ENCODE measurements at places on chromosomes 4 and X. TPM values are rescaled to one million over a fixed set of nuclear protein-coding genes. Genes with fewer than 3 reads are reported as not detected.

DNA sequence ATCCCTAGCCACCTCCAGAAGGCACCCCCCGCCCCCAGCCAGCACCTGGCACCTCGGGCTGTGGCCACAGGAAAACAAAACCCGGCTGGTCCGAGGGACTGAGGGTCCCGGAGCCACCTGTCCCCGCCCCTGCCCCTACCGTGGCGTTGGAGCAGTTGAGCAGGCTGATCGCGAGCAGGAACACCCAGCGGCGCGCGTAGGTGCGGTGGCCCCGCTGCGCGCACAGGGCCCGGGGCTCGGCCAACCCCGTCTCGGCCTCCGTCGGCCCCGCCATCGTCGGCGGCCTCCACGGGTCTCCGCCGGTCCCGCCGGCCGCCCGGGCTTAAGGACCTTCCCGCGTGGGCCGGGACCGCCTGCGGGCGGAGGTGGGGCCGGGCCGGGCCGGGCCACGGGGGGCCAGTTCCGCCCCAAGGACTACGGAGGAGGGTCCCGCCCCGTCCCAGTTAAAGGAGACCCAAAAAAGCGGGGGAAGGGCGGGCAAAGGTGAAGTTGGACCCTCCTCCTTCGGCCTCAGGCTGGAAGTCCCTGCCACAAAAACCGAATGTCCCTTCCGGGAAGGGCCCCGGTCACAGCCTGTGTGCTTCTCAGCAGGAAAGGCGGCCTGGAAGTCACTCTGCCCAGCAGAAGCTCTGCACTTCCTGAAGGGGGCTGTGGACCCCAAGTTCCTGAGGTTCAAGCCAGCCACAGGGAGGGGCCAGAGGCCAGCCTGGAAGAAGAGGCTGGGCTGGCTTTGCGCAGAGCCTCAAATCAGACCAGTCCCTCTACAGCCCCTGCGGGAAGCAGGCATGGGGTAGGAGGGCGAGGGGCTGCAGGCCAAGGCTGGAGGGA is at the start of gene SLC49A3:
SLC49A3 (minus strand) TSS at position 298 of the 828 bp plus-strand sequence; CDS start at position 274, 24 bp downstream.
- H3K36me3 ChIP-seq, result no peaks in the 10 kb centered on the region
- no peak within 1 kb of the TSS for H3K4me3 ChIP-seq
- H3K27ac ChIP-seq, result no peak within 1 kb of the TSS
- no peaks in the 10 kb centered on the region for H3K4me1 ChIP-seq

DNA sequence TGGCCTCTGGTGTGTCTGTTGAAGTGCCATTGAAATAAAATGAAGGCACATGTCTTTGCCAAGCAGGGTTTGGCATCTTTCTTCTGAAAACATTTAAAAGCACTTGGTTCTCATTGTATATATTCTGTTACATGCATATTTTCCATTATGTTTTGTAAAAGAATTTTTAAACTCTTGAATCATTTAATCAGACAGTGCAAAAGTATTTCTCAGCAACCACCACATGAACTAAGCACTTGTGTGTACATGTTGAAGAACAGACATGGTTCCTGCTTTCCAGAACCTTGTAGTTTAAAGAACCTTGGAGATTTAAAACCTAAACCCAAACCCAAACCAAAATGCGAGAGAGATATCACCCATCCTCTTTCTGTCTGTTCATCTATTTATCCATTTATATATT is 220.3 kb upstream of the GIMD1 start:
- no peak for DNase-seq
- no peaks in the 10 kb centered on the region for H3K36me3 ChIP-seq
- H3K27me3 ChIP-seq, result no peaks in the 10 kb centered on the region
- H3K4me3 ChIP-seq, result no peak overlapping the region
- no peak overlapping the region for H3K27ac ChIP-seq

- H3K4me3 ChIP-seq, result no peak overlapping the region
- H3K36me3 ChIP-seq, result no peaks in the 10 kb centered on the region
- no peak overlapping the region for H3K27ac ChIP-seq
- DNase-seq, result no peak
- H3K27me3 ChIP-seq, result no peaks in the 10 kb centered on the region
Observed at GRCh38 chr4:132063829-132064228, 1085.3 kb upstream of the PCDH10 start.

Gene GRK4
- 2.8 TPM for total RNA-seq

GRCh38 chr4:70651864-70652506 is 14.3 kb downstream of the JCHAIN start:
- H3K36me3 ChIP-seq, result no peaks in the 10 kb centered on the region
- DNase-seq, result no peak
- no peak overlapping the region for H3K27ac ChIP-seq
- H3K4me3 ChIP-seq, result no peak overlapping the region

Gene TLR10
- 0.22 TPM for total RNA-seq

Gene THAP6
- 19.1 TPM for total RNA-seq

DNA sequence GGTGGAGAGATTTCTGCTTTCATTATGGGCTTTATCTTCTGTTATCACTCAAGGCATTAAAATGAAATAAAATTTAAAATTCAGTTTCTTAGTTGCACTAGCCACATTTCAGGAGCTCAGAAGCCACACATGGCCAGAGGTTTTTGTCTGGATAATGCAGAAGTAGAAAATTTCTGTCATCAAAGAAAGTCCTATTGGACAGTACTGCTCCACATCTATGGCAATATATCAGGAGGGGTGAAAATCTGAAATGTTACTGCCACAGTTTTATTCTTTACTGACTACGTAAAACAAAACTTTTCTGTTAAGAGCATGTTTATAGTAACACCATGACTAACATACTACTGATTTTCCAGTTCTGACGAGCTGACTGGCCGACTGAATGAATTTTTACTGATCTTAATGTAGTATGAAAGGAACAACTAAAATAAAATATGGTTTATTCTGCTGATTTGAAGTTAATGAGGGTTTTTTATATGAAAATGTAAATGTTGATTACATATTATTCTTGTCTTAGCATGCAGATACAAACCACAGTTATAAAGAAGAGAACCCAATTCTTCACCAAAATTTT is 264.0 kb upstream of the HAND2 start:
- H3K4me3 ChIP-seq, result no peak overlapping the region
- no peaks in the 10 kb centered on the region for H3K36me3 ChIP-seq
- H3K27me3 ChIP-seq, result no peaks in the 10 kb centered on the region

DNA sequence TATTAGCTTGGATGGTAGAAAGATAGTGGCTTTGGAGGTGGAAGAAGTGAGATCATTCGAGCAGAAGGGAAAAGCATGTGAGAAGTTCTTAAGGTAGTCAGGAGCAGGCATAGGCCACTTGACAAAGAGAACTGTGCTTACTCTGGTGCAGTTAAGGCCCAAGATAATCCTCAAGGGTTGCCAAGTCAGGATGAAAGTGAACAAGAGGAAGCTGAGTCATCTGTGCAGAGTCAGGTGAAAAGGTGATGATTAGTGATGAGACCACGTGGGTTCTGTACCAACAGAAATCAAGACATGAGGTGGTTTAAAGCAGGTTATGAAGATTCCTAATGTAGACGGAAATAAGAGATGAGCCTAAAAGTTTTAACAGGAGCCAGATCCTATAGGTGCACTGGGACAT is 369.8 kb downstream of the DTHD1 start:
- H3K27ac ChIP-seq, result no peak overlapping the region
- no peak for DNase-seq
- no peaks in the 10 kb centered on the region for H3K36me3 ChIP-seq
- H3K4me1 ChIP-seq, result peaks cover 5% of the 10 kb centered on the region

Gene MND1
- 48.0 TPM for total RNA-seq

Gene SORCS2
- not detected for total RNA-seq

DNA sequence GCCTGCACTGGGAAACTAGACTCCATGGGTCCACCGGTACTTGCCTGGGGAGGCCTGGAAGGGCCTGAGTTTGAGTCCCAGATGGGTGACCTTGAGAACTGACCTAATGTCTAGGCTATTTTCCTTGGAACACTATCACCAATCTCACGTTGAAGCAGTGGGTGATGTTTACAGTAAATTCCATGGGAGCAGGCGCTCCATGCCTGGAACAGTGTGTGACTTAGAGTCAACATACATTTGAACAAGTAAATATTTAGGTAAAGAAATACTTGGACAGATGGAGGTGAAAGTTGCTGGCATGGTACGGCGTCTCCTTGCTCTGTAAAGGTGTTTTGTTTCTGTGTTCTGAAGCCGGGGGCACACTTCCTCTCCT is 47.5 kb downstream of the TBC1D14 start:
- H3K27me3 ChIP-seq, result no peaks in the 10 kb centered on the region
- peak overlapping the region; percentile 32 for H3K27ac ChIP-seq
- H3K36me3 ChIP-seq, result no peaks in the 10 kb centered on the region
- peaks cover 47% of the 10 kb centered on the region for H3K4me1 ChIP-seq

- peak overlapping the region; percentile 92 for H3K4me3 ChIP-seq
- DNase-seq, result peak; percentile 33
- H3K36me3 ChIP-seq, result peaks cover 55% of the 10 kb centered on the region
Observed at GRCh38 chrX:41335198-41335957, 1.4 kb downstream of the DDX3X start.

Gene SEPTIN11
- total RNA-seq, result 43.3 TPM

Gene SNCA
- total RNA-seq, result not detected

Gene NAP1L5
- 5.8 TPM for total RNA-seq

GRCh38 chr4:117529401-117529800 is 444.0 kb upstream of the TRAM1L1 start:
- no peaks in the 10 kb centered on the region for H3K36me3 ChIP-seq
- H3K4me1 ChIP-seq, result no peaks in the 10 kb centered on the region
- H3K27me3 ChIP-seq, result no peaks in the 10 kb centered on the region
- no peak overlapping the region for H3K4me3 ChIP-seq
- no peak for DNase-seq
- no peak overlapping the region for H3K27ac ChIP-seq
